ENCODE measurements at places on chromosomes 1 and 21.
A peak's percentile ranks its signal among the peaks of the same experiment; 100 is the strongest.

DNA sequence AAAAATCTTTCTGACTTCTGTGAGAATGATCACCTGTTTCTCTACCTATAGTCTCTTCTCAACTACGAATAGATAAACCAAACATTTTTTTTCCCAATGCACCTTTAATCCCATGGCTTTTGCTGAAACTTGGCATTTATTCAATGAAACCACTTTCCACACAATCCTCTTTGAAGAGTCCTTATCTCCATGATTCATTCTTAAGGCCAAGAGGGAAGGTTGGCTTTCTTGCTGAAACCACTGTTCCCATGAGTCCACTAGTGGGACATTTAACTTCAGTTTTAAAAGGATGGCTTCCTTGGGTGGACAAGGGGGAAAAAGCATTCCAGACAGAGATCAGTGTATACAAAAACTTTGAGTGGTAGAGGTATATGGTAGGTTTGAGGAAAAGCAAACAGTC lies 73.6 kb downstream of the CRB1 start:
- no peak for DNase-seq

DNA sequence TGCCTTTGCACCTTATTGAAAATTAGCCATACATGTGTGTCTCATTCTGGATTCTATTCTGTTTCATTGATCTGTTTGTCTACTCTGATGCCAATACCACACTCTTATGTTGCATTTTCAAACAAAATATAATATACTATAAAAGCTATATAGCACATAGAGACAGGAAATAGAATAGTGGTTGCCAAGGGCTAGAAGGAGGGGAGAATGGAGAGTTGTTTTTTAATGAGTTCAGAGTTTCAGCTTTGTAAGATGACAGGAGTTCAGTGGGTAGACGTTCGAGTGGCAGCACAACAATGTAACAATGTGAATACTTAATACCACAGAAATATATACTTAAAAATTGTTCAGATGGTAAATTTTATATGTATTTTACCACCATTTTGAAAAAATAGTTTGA lies 17.0 kb downstream of the RLF start:
- DNase-seq: no peak

GRCh38 chr1:27416387-27417111 lies 24.1 kb downstream of the GPR3 start:
- DNase-seq: peak; percentile 67

- no peak for DNase-seq
These were observed 29.1 kb downstream of the ARID1A start for GRCh38 chr1:26724926-26725325.

DNA sequence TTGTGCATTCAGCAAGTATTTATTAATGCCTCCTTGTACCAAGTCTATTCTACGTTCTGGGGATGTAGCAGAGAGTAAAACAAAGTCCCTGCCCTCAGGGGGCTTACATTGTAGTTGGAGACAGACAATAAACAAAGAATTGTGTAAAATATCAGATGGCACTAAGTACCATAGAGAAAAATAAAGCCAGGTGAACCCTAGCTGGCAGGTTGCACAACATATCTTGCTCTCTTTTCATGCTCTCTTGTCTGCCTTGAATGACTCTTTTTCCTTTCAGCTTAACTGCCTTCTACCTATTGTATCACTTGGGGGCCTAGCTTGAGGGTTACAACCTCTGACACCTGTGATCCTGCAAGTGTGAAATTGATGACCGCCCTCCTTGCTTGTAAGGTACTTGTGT lies 20.7 kb upstream of the FASLG start:
- DNase-seq: no peak

DNA sequence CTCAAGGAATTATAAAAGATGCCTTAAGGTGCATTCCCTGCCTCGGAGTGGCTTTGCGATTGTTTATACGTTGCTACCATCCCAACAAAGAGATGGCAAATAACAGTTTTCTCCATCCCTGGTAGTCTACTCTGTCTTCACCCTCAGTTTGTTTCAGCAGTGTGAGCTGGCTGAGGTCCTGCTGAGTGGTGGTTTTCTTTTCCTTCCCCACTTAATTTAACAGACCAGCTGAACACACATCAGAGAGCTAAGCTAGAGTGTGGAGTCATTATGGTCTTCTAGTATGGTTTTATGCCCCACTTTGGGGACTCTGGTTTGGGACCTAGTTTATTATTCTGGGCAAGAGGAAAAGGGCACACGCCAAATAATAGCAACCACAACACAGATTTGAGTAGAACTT lies 2.2 kb downstream of the PIGV start:
- no peak for DNase-seq

- DNase-seq: no peak
These were observed 7.5 kb downstream of the KNCN start for GRCh38 chr1:46543761-46544560.

- DNase-seq: no peak
These were observed 16.8 kb downstream of the ATP8B2 start for GRCh38 chr1:154342132-154342531.

DNA sequence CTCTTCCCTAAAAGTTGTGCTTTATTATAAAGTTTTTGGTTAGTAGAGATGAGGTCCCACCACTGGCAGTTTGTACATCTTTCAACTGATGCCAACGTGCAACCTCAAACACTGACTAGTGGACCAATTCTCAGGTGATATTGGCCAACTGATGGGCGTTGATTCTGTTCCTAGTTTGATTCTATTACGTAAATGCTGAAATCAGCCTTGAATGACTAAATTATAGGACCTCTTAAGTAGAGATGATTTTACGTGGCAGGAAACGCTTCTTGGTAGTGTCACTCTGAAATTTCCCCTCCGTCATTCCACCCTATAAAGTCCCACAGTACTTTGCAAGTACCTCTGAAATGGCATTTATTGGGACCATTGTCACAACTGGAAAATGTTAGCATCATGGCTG lies 8.8 kb upstream of the FNDC7 start:
- no peak for DNase-seq

- peak; percentile 74 for DNase-seq
These were observed 6.6 kb upstream of the PCP4 start for GRCh38 chr21:39860600-39860999.

- DNase-seq: no peak
These were observed 13.0 kb upstream of the AHCYL1 start for GRCh38 chr1:109971559-109971958.

- DNase-seq: no peak
These were observed 347.2 kb upstream of the ZRANB2 start for GRCh38 chr1:71428029-71428428.

GRCh38 chr21:44261675-44262295 lies at the start of gene DNMT3L:
Gene DNMT3L (minus strand): TSS chr21:44261897. CDS start chr21:44261259, 638 bp downstream.
- no peak for DNase-seq

DNA sequence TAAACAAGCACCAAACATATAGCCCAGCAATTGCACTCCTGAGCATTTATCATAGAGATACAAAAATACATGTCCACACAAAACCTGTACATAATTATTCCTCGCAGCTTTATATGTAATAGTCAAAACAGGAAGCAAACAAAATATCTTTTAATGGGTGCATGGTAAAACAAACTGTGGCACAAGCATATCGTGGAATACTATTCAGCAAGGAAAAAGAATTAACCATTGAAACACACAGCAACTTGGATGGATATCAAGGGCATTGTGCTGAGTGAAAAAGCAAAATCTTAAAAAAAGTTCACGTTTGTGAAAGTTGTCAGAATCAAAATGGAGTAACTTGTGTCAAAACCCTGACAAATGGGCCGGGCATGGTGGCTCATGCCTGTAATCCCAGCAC lies 12.4 kb downstream of the TNFRSF9 start:
- no peak for DNase-seq

DNA sequence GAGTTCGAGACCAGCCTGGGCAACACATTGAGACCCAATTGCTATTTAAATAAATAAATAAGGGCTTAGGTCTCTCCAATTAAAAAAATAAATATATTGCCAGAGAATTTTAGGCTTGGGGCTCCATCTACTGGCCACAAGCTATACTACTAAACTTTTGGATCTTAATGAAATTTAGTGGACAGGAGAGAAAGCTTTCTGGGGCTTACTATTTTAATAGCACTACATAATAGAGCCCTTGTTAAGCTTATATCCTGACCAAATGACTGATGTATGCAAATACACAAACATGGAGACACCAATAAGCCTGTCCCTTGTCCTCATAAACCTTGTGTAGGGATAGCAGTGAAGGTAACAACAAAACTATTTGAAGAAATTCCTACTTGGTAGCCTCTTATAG lies 18.4 kb downstream of the CCT3 start:
- DNase-seq: peak; percentile 45

- no peak for DNase-seq
These were observed 1902.3 kb downstream of the NCAM2 start for GRCh38 chr21:22900490-22900889.

DNA sequence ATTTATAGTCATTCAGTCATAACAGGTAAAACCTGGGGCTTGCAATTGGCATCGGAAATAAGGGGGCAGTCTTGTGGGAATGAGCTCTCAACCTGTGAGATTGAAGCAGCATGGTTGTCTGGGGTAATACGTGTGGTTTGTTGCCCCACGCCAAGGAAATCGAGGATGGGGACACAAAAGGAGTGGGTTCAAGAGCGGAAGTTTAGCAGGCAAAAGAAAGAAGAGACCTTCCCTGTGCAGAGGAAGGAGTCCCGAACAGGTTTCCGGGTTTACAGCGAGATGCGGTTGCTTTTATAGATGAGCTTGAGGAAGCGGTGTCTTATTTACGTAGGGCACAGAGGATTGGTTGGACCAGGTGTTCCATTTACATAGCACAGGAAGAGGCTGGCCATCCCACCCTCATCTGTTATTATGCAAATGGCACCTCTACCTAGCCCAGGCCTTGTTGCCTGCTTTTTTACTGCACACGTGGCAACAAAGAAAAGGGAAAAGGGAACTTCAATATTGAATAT lies 37.3 kb downstream of the IFNAR1 start:
- DNase-seq: peak; percentile 76

- DNase-seq: no peak
These were observed 450.7 kb downstream of the PTPRC start for GRCh38 chr1:199089393-199090122.

GRCh38 chr1:204621396-204621795 lies 64.1 kb downstream of the LRRN2 start:
- no peak for DNase-seq

GRCh38 chr1:5198328-5198727 lies 543.9 kb downstream of the AJAP1 start:
- no peak for DNase-seq

GRCh38 chr21:41009398-41010100 lies 158.4 kb upstream of the BACE2 start:
- DNase-seq: no peak

DNA sequence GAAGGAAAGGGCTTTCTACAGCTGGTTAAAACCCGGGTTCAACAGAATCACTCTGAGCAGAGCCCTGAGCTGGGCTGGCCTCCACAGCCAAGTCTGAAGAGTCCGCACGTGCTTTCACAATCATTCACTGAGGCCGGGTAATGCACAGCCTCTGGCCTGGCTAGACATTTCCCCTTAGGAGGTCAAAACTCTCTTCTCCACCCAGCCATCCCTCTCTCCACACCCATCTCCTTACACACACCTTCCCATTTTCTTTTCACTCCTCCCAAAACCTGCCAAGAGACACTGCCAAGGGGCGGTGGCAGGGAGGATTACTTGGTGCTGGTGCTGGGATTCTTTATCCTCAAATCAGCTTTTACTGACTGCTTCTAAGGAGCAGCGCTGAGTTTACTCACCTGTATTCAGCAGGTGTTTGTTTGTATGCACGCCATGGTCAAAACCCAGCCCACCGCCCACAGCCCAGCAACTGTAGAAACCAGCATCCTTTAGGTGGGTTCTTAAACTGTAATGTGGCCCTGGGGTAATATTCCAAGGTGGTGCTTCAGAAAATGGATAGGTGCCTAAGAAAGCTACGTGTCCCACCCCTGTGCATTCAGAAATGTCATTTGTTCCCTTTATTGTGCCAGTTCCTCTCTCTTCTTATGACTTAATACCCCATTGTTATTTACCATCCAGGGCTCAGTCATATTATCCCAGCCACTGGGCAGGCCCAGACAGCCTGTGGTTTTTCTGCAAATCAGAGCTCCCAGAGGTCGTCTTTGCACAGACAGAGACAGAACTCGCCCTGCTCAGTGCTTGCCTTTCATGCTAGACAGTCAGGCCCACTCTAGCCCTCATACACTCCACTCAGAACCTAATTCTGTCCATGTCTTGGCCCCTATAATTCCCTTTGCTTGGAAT lies 80.2 kb downstream of the ADSS2 start:
- no peak for DNase-seq

DNA sequence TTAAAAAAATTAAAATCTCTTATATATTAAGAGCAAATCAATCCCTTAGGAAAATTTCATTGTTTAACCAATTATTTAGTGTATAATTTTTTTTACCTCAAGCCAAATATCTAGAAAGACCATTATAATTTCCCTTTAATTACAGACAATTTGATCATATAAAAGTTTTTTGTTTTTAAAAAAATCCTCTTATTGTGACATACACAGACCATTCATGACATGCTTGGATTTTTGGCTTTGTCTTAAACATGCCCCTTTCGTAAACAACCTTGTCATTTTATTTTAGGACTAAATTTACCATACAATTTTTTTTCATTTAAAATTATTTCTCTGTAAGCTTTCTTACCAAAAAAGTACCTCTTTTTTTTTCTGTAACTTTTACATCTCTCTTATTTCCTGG lies 14.2 kb upstream of the CYP4B1 start:
- no peak for DNase-seq

- DNase-seq: no peak
These were observed 24.7 kb upstream of the GUCA2B start for GRCh38 chr1:42128499-42128898.

GRCh38 chr1:204114606-204115005 lies 37.2 kb downstream of the ETNK2 start:
- no peak for DNase-seq

DNA sequence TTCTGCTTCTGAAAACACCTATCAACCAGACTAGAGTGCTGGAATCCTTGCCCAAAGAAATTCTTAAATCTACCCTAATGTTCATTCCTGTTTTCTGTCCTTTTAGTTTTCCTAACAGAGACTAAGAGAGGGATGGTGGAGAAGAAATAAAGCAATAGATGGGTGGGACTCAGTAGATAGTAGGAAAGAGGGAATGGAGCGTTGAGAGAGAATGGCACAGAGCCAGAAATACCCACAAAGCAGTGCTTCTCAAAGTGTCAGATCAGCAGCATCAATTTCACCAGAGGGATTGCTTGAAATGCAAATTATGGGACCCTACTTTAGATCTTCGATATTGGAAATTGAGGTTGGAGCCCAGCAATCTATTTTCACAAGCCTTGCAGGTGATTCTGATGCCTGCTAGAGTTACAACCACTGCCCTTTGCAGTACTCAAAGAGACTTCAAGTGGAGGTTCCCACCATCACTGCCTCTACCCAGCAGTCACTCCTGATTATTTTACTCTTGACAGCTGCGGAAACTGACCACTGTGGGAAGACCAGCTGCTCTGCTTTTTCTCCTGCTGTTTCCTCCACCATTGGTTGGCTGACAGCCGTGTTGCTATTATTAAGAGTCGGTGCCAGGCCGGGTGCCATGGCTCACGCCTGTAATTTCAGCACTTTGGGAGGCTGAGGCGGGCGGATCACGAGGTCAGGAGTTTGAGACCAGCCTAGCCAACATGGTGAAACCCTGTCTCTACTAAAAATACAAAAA lies 11.4 kb upstream of the PRPF3 start:
- no peak for DNase-seq

All from RPMI8226 (cell line).